Stimulated activated CD8-positive, alpha-beta memory T cell treated with anti-CD3 and anti-CD28 coated beads, Interleukin-12 subunit alpha, Interleukin-12 subunit beta, amount 100 ng/mL, for 4 hours (primary cell): ENCODE measurements at places on chromosomes 2 and 18.

DNA sequence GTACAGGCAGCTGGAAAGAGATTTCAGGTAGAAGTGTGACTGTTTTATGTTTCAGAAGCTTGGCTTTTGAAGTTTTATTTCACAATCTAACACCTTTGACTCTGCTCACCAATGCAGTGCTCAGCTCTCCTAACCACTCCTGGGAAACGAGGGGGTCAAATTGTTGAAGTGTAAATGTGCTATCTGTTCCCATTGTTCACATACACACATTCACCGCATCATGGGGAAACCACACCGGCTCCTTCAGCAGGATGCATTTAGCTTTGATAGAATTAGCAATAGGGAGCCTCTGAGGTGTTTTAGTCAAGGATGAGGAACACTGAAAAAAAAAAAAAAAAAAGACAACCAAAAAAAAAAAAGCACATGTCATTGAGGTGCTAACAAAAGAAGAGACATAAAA is 13.4 kb upstream of the DLGAP1 start:
- no peak for DNase-seq

DNA sequence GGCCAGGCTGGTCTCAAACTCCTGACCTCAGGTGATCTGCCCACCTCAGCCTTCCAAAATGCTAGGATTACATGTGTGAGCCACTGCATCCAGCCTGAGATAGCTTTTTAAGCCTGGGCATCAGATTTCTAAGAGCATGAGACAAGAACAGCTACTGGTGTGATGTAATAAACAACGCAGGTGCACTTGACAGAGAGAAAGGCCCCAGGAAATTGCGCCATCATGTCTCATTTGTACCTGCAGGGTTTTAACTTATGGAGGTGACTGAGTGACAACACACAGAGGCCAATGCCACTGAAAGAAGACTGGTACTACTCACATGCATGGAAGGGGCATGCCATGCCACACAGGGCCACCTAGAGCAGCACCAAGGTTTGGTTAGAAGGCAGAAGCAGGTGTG is 209.4 kb downstream of the SP3 start:
- no peak for DNase-seq

DNA sequence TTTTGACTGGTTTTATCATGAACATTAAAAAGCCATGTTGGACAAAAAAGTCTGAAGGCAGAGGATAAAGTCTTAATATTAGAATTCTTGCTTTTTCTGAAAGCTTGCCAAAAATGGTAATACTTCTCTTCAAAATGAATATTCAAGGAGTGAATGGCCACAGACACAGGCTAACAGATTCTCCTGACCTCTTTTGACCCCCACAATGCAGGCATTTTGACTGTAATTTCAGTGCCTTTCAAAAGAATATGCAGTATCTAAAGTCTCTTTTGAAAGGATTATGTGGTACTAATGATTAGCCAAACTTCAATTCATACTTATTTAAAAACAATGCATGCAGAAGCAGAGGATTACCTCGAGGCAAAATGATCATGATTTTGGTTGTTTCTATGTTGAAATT is 557.8 kb upstream of the GCFC2 start:
- DNase-seq: no peak

GRCh38 chr2:72080286-72081145 is 67.1 kb downstream of the CYP26B1 start:
- DNase-seq: no peak

DNA sequence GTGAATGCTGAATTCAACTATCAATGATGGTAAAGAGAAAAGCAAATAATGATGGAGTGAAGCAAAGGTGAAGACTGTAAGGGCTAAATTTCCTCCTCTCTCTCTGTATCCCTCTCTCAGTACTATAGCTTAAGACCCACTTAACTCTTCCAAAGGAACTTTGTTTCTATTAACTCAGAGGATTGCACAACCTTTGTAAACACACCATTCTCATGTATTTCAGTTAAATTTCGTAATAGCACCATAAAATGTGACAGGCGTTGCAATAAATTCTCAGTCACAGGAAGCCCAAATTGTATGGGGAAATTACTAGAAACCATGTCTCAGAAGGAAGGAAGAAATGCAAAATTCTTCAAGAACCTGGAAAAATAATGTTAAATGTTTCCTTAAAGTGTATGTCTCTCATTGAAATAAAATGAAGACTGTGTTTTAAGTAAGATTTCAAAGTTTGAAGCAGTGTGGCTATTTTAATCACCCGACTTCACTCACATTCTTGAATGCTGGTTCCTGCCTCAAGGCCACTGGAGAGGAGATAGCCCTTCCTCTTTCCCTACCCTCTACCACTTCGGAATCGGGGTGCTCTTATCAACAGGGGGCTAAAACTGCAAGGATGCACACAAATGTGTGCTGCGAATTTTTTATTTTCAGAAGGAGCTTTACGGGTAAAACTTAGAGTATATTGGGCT is 112.1 kb downstream of the FTCDNL1 start:
- DNase-seq: no peak

GRCh38 chr18:43886341-43886740 is 609.1 kb upstream of the SYT4 start:
- DNase-seq: no peak

GRCh38 chr2:48265169-48266030 is 264.6 kb upstream of the STON1 start:
- DNase-seq: no peak

DNA sequence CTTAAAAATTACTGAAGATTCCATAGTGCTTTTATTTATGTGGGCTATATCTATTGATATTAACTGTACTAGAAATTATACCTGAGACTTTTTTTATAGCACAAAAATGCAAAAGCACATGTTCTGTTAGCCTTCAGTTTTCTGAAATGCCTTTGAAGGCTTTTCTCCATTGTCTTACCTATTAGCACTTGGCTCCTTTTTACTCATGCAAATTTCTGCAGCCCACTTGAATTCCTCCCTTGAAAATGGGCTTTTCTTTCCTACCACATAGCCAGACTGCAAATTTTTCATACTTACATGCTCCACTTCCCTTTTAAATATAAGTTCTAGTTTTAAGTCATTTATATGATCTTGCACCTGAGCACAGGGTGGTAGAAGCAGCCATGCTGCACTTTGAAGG is 453.0 kb upstream of the TRIB2 start:
- no peak for DNase-seq

DNA sequence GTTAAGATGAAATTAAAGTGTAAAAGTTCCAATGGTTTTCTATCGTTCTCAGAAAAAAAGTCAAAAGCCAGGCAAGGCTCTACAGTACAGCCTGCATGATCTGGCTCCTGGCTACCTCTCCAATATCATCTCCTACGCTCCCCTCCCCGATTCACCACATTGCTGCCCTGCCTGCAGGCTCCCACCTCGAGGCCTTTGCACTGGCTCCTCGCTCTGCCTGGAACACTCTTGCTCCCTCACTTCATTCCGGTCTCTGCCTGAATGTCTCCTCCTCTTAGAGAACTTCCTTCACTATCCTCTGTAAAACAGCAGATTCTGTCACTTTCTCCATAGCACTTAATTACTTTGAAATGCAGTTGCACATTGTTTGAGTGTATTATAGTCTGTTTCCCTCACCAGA is 72.5 kb downstream of the KLF7 start:
- no peak for DNase-seq

DNA sequence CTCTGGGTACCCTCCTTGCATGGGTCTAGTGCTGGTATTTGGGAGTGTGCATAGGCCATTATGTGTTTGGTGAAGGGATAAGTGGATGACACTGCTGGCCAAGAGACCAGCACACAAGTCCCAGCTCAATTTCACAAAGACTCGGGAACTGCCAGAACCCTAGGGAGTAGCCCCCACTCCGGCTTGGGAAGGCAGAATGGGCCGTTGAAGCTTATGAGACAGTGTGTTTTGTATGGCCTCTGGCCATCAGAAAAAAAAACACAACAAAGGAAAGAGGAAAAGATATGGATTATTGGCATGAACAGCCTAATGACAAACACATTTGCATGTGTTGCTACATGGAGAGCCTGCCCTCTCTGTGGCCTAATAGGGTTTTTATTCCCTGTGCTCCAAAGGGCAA is 144.2 kb downstream of the TTC32 start:
- no peak for DNase-seq

GRCh38 chr2:222452422-222452950 is 28.1 kb downstream of the SGPP2 start:
- no peak for DNase-seq

DNA sequence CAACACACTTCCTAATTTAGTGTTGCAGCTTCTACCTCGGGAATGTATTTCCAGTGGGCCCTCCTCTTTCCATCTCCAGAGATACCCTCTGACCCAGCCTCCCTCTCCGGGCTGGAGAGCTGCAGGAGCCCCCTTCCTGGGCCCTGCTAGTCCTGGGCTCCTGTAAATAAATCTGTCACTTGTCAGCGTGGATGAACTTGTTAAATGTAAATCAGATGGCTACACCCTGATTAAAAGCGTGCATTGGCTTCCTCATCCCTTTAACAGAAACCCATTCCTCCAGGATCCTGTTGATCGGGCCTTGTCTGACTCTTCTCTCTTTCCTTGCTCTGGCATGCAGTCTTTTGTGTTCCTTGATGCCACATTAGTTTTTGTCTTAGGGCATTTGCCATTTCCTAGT is 2.4 kb downstream of the ZNF236 start:
- DNase-seq: no peak

DNA sequence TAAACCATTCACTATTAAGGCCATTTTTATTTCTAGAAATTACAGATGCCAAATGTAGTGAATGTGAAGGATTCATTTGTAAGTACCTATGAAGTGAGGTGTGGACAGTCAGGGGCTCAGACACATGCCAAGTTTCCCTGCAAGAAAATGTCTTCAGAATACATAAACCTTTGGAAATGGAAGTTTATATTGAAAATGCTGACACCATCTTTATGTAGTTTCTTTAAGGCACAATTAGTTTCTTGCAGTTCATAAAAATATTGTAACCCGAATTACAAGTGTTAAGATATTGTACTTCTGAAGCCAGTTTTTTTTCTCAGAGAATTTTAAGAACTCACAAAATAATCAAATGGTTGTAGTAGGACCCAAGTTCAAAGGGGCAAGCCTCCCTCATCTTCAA is 66.1 kb upstream of the LYPD1 start:
- DNase-seq: no peak

- DNase-seq: no peak
Measured at GRCh38 chr18:49476664-49477411, 10.2 kb downstream of the C18orf32 start.

- DNase-seq: no peak
Measured at GRCh38 chr2:38146907-38147307, 71.0 kb upstream of the CYP1B1 start.

DNA sequence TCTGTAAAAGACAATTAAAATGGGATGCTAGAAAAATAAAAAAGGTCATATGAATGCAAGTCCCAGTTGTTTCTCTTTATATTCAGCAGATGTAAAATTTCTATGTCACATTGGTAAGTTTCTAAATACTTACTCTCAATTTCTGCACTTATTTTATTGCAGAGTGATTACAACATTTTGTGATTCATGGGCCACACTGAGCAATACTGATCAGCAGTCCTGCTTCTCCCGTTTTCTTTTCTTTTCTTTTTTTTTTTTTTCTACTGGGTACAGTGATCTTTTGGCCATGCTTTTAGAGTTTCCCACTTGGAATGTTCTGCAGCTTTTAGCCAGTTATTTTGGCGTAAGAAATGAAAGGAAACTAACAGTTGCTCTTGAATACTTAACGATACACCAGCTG is 38.8 kb downstream of the LIMS1 start:
- DNase-seq: no peak

- no peak for DNase-seq
Measured at GRCh38 chr2:150997702-150998440, 263.8 kb downstream of the RBM43 start.

DNA sequence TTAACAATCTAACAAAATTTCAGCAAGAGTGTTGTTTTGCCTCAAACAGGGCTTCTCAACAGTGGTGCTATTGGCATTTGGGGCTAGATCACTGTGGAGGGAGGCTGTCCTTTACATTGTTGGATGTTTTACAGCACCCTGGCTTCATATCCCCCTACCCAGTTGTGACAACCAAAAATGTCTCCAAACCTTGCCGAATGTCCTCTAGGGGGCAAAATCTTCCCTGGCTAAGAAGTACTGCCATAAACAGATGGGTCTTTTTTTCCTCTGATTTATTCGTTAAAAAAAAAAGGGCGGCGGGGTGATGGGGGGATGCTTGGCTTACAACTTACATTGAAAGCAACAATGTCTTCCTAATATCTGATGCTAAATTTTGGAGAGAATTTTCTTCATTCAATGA is 207.6 kb upstream of the CCDC150 start:
- DNase-seq: no peak

DNA sequence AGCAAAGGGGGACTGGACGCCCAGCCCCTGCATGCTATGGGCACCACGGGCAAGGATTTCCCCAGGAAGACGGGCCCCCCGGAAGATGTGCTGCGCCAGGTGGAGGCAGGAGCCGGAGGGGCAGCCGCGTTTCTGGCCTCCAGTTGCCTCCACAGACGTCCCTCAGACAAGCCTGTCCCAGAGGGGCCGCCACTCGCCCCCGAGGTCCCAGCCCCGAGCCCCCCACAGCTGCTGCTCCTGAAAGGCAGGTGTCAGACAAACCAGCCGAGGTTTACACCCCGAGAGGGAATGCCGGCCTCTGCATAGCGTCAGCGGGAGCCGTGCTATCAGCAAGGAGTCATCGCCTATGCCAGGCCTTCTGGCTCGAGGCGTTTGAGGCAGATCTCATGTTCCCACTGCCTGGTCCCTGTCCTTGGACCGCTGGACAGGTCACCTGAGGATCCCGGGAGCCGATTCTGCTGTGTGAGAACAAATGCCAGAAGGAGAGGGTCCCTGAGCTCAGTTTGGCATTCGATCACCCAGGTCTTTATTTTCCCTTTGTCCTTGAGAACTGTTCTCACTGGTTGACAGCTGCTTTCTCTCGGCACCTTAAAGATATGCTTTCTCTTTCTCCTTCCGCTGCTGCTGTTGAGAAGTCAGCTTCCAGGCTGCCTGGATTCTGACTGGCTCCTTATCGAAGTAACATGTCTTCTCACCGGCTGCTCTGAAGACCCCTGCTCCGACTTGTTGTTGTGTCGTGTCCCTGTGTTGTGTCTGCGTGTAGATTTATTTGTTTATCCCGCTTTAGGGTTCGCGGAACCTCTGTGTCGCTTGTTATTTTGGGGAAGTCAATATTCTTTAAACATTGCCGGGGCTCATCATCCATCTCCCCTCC is 20.6 kb downstream of the CROCC2 start:
- DNase-seq: no peak

- no peak for DNase-seq
Measured at GRCh38 chr2:111912547-111912946, 14.1 kb downstream of the MERTK start.

DNA sequence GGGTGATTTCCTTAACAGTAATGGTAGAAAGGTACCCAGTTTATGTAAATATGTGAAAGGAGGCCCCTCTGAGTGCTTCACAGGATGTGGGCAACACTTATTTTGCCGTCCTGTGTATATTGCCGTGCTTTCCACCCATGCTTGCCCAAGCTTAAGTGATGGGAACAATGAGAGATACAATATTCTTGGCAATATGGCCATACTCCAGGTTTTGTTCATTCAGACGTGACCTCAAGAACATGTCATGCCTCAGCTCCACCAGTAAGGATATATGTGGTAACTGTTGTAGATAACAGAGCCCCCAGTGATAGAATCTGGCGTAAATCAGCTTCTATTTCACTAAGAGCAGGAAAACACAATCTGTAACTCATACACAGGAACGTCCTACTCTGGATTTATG is 318.7 kb downstream of the PTPRM start:
- no peak for DNase-seq

- no peak for DNase-seq
Measured at GRCh38 chr18:6406075-6406909, 8.4 kb downstream of the L3MBTL4 start.

- DNase-seq: no peak
Measured at GRCh38 chr2:176793792-176794191, 418.8 kb upstream of the HNRNPA3 start.
